Cortex of kidney (tissue), 1 donor: ENCODE measurements at places on chromosomes 16 and 17.

- no peak for DNase-seq
Observed at GRCh38 chr16:85662482-85662812, 26.3 kb downstream of the GINS2 start.

- DNase-seq, result no peak
Observed at GRCh38 chr16:9836118-9836736, 346.0 kb downstream of the GRIN2A start.

DNA sequence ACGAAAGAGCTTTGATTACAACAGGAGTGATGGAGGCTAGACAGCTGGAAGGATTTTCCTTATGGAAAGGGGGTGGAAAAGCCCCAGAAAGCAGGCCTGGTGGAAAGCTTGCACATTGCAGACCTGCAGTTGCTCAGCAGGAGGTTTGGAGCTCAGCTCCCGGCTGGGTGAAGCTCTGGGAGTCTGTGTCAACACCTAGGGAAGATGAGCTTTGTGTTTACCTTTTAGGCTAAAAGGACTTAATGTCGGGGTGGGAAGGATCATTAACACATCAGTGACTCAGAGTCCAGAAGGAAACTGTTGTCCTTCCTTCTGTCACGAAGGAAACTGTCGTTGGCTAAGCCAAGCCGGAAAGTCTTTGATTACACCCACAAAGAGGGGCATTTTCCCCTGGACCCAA, 48.2 kb downstream of the RAP1GAP2 start:
- no peak for DNase-seq

- no peak for DNase-seq
Observed at GRCh38 chr17:7544911-7545310, 3.9 kb upstream of the TNFSF12 start.

- no peak for DNase-seq
Observed at GRCh38 chr17:70024253-70024652, 50.8 kb upstream of the KCNJ16 start.

GRCh38 chr16:50526796-50527195, 21.4 kb upstream of the NKD1 start:
- DNase-seq, result no peak

DNA sequence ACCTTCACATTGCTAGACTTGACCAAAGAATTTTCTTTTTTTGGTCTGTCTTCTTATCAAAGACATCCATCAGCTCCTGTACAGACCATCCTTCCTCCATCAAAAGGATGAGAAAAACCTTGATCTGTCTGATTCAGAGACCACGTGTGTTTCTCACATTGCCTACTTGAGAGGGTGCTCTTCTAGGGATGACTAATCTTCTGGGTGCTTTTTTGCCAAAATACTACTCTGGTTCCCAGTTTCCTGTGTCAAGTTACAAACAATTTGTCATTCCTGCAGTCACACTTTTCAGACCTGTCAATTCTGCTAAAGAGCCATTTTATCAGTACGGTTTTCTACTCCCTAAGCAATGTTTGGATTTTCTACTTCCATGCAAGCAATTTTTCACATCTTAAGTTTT, 492.2 kb downstream of the CDH11 start:
- no peak for DNase-seq
